ENCODE measurements at places on chromosomes 11 and 22.

GRCh38 chr11:24196733-24197132 is 300.1 kb upstream of the LUZP2 start:
- DNase-seq, result no peak

GRCh38 chr11:88520391-88520790 is 182.9 kb upstream of the CTSC start:
- no peak for DNase-seq

DNA sequence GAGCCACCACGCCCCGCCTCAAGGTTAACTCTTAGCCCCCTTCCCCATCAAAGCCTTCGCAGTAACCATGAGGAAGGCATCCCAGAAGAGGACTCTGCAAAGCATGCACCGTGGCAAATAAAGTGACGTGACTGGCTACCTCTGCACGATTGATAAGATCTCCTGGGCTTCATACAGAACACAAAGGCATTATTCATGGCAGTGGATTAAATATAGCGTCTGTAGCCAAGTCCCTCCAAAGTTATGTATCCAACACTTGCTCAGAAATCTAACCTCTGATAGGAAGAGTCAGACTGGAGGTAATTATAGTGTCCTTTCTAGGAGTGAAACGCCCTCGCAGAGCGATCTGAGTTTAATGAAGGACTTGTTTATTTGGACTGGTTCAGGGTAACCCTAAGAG is 22.4 kb downstream of the CPT1A start:
- no peak for DNase-seq

DNA sequence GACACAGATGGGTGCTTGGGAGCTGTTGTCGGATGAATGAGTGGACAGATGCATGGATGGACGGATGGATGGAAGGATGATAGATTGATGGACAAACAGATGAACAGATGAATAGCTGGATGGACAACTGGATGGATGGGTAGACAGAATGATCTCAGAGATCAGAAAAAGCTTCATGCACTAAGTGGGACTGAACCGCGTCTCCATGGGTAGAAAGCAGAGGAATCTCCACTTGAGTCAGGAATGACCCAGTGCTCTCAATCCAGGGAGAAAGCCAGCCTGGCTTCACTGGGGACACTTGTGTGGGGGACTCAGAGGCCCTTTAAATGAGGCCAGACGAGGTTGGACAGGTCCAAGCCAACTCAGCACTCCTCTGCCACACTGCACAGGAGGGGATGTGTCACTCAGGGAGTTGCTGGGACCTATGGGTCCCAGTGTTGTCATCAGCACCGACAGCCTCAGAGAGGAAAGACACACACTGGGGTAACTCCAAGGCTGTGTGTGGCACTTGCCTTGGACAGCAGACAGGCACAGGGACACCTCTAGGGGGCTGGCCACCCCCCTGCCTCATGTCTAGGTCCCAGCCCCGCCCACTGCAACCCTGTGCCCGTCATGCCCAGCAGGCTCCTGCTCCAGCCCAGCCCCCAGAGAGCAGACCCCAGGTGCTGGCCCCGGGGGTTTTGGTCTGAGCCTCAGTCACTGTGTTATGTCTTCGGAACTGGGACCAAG is 5.6 kb downstream of the IGLL5 start:
- no peak for DNase-seq

- DNase-seq, result no peak
Observed at GRCh38 chr11:134289789-134290188, 13.6 kb downstream of the GLB1L3 start.

DNA sequence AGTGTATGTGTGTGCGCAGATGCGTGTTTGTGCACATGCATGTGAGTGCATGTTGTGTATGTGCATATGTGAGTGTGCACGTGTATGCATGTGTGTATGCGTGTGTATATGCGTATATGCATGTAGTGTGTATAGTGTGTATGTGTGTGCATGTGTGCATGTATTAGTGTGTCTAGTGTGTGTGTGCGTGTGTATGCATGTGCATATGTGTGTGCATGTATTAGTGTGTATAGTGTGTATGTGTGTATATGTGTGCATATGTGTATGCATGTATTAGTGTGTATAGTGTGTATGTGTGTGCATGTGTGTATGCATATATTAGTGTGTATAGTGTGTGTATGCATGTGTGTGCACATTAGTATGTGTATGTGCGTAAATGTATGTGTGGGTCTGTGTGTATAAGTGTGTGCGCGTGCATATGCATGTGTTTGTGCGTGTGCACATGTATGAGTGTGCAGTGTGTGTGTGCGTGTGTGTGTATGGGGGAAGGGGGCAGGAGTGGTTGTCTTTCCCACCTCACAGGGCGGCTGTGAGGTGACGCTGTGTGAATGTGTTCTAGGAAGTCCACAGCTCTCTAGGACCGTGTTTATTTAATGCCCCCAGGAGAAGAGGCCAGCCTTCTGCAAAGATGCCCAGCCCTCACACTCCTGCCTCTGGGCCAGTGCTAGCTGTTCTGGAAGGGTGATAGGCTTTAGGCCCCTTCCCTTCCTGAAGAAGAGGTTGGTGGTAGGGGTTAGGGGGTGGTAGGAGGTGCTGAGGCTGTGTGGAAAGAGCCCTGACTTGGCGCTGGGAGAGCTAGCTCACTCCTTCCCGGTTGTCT is 114.6 kb downstream of the CEP164 start:
- no peak for DNase-seq

GRCh38 chr11:76307978-76308747 is 72.8 kb downstream of the THAP12 start:
- no peak for DNase-seq

- no peak for DNase-seq
Observed at GRCh38 chr11:13289081-13289480, 11.5 kb downstream of the BMAL1 start.

DNA sequence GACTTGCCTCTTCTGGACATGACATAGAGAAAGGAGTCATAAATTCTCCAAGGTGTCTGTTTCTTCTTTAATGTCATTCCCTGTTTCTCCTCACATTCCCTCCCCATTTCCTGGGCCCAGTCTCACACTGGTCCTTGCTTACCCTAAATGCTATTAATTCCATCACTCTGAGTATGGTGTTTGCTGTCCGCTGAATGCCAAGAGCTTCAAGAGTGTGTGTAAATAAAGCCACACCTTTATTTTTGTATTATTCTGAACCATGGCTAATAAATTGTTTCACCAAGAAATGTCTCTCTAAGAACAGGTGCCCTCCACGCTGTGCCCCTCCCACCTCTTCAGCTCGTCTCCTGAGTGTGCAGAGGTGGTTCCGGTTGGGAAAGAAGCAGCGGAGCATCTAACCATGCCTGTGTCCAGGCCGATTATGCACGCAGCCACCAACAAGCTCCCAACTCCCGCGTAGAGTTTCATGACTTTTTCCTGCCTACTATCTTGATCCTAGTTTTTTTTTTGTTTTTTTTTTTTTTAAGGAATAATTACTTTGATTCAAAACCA is 8.6 kb downstream of the TMEM121B start:
- no peak for DNase-seq

GRCh38 chr11:113681711-113682413 is 24.2 kb downstream of the TMPRSS5 start:
- no peak for DNase-seq

GRCh38 chr11:83436855-83437254 is 150.7 kb upstream of the CCDC90B start:
- DNase-seq, result no peak

- no peak for DNase-seq
Observed at GRCh38 chr11:59199546-59200422, 12.9 kb downstream of the MPEG1 start.

GRCh38 chr11:122367809-122368231 is 251.8 kb upstream of the BLID start:
- DNase-seq, result no peak

DNA sequence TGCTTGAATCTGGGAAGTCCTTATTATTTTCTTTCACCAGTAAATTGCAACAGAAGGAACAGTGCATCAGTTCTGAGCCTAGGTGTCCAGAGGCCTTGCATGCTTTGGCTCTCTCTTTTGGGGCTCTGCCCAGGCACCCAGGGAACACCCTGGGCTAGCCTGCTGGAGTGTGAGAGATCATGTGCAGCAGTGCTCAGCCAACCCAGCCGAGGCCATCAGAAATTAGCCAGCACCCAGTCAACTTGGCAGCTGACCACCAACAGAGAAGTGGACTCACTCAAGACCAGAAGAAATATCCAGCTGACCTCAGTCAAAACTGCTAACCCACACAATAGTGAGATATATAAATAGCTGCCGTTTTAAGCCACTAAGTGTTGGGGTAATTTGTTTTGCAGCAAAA is 11.2 kb upstream of the P4HA3 start:
- no peak for DNase-seq

DNA sequence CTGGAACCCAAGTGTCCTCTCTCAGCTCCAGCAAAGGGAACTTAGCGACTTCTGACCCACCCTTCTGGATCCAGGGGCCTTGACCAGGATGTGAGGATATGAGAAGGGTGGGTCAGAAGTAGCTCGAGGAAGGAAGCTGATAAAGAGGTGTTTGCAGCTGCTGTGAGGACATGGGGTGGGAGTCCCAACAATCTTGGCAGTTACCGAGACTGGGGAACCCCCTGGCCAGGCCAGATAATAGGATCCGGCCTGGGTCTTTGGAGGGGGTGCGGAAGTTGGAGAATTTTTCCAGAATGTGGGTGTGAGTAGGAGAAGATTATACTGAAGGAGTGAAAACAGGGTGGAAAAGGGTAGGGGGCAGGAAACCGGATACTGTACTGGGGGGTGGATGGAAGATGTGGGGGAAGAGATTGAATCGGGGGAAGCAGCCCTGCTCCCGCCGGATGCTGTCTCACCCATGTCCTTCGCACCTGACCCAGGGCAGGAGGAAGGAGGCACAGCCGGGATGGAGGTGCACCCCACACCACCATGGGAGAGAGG is 2.8 kb upstream of the MCAM start:
- no peak for DNase-seq

- no peak for DNase-seq
Observed at GRCh38 chr22:50671641-50672040, 982 bp upstream of the SHANK3 start.

GRCh38 chr11:79902493-79902892 is 461.7 kb upstream of the TENM4 start:
- DNase-seq, result no peak

- no peak for DNase-seq
Observed at GRCh38 chr11:95081412-95081811, 8.2 kb upstream of the ENDOD1 start.

DNA sequence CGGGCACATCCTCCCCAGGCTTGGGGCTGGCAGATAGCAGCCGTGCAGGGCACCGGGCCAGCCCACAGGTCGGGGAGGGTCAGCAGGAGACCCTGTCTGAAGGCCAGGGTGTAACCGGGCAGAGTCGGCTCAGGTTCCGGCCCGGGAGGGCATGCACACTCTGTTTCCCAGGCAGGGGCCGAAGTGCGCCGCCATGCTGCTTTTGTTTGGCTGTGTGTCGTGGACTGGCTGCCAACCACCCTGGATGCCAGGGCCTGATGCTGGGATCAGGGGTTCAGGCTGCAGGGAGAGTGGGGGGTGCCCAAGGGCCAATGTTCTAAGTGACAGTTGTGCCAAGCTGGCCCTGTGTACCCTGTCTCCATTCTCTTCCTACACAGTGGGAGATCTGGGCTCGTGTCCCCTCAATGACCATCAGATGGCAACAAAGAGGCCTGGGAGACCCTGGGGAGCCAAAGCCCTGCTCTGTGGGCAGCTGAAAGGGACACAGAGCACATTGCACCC is 120.9 kb upstream of the B3GAT1 start:
- DNase-seq, result no peak

GRCh38 chr11:95912902-95913560 is 10.9 kb downstream of the MTMR2 start:
- DNase-seq, result no peak

GRCh38 chr11:94826415-94826814 is 58.3 kb downstream of the AMOTL1 start:
- no peak for DNase-seq

DNA sequence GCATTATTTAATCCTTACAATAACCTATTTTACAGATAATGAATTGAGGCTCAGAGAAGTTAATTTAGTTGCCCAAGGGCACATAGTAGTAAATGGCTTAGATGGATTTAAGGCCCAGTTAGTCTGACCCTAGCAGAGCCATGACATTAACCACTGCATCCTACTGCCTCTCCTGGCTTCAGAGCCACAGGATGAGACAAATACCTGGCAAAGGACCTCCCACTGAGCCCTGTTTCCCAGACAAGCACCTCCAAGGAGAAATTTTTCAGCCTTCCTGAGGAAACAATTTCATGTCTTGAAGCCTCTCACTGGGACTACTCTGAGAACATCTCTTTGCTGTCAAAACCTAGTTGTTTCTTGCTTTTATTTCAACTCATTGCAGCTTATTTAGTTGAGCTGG is 28.4 kb downstream of the IZUMO1R start:
- no peak for DNase-seq

DNA sequence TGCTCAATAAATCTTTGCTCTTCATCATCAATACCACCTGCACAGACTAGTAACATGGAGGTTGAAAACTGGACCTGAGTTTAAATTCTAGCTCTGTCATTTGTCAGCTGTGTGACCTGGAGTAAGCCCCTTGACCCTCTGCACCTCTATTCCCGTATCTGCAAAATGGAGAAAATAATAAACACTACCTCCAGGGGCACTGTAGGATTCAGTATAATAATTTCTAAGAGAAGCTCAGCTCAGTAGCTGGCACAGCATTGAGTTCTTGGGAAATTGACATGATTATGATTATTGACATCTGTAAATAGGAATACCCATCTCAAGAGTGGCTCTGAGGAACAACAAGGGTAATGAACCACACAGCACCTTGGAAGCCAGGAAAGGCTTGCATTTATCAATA is 78.4 kb downstream of the MN1 start:
- DNase-seq, result no peak

GRCh38 chr11:11845071-11845470 is 3.3 kb downstream of the USP47 start:
- no peak for DNase-seq

DNA sequence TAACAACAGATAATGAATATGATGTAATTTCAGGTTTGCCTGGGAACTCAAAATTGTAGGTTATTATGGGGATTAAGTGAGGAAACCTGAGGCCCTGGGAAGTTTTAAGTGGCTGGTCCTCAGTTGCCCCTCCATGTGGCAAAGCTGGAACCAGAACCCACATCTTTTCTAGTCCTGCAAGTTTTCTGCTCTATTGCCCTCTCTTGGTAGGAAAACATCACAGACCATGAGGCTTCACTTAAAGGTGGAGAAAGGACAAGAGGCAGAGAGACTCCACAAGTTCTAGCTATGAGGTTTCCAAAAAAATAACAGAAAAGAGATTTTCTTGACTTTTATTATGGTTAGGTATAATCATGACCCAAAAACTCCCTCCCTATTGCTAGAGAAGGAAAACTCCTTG is 115.5 kb upstream of the DDI1 start:
- DNase-seq, result no peak

DNA sequence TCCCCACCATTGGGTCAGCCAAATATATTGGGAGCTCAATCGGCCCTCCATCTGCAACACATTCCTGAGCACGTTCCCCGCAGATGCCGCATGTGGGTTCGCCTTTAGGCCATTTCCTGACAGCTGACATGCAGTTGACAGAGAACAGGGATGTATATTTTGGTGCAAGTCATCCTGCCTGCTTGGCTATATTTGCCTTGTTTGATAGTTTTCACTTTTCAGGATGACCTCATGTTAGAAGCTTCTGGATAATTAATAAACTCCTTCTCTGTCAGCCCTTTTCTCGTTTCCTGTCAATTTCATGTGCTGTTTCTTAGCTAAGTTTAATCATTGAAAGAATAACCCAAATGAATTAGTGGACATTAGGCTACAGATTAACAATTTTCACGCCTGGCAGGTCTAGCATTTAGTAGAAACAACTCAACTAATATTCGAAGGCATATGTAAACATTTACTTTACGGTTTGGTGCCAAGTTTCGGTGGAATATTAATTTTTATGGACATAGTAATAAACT is 105.8 kb upstream of the SLC5A12 start:
- no peak for DNase-seq

- no peak for DNase-seq
Observed at GRCh38 chr22:43889201-43889859, 2.5 kb downstream of the PNPLA5 start.

Data from NK-92 treated with Interleukin-12 subunit alpha and Interleukin-12 subunit beta, amount 100 ng/mL, for 24 hours (cell line).